ENCODE measurements at places on chromosomes 11 and 22. TPM values are rescaled to one million over a fixed set of nuclear protein-coding genes. Genes with fewer than 3 reads are reported as not detected.

CD3G gene
- 170 TPM for total RNA-seq

OR8A1 gene
- not detected for total RNA-seq

COA4 gene
- 60.7 TPM for total RNA-seq

FUT4 gene
- total RNA-seq: 5.1 TPM

FAM111B gene
- 1.3 TPM for total RNA-seq

CADM1 gene
- 2.1 TPM for total RNA-seq

PRRG4 gene
- total RNA-seq: 0.09 TPM

NLRP10 gene
- not detected for total RNA-seq

CCDC89 gene
- 0.50 TPM for total RNA-seq

ZNF280B gene
- 2.0 TPM for total RNA-seq

KDM4D gene
- 0.36 TPM for total RNA-seq

P2RY2 gene
- not detected for total RNA-seq

CARD18 gene
- not detected for total RNA-seq

KCNQ1OT1 gene
- total RNA-seq: 0.41 TPM

ARHGAP8 gene
- 1.1 TPM for total RNA-seq

OR8G5 gene
- total RNA-seq: not detected

FOSL1 gene
- total RNA-seq: 0.49 TPM

SYCE3 gene
- not detected for total RNA-seq

PES1 gene
- total RNA-seq: 63.2 TPM

PANX3 gene
- total RNA-seq: not detected

APLNR gene
- total RNA-seq: not detected

CRACR2B gene
- total RNA-seq: 1.4 TPM

NCF4 gene
- 23.6 TPM for total RNA-seq

OR4A47 gene
- total RNA-seq: not detected

SMC1B gene
- total RNA-seq: 0.12 TPM

GPHA2 gene
- not detected for total RNA-seq

KRTAP5-7 gene
- not detected for total RNA-seq

CRYBB2 gene
- not detected for total RNA-seq

TUBA8 gene
- total RNA-seq: 2.6 TPM

MRGPRF gene
- not detected for total RNA-seq

PIH1D2 gene
- 0.36 TPM for total RNA-seq

SPDYC gene
- total RNA-seq: not detected

MTFP1 gene
- total RNA-seq: 22.7 TPM

NPAS4 gene
- total RNA-seq: not detected

STX5 gene
- total RNA-seq: 52.8 TPM

DUSP8 gene
- total RNA-seq: 5.2 TPM

OR52N4 gene
- 3.8 TPM for total RNA-seq

BTBD18 gene
- 0.23 TPM for total RNA-seq

EHF gene
- 0.43 TPM for total RNA-seq

KAT5 gene
- 103 TPM for total RNA-seq

OVCH2 gene
- not detected for total RNA-seq

CARD16 gene
- total RNA-seq: 44.9 TPM

TRIM48 gene
- total RNA-seq: not detected

PTPRJ gene
- 52.6 TPM for total RNA-seq
